Esophagus squamous epithelium (tissue), 5 donors: ENCODE measurements at places on chromosomes 11 and 22.

DNA sequence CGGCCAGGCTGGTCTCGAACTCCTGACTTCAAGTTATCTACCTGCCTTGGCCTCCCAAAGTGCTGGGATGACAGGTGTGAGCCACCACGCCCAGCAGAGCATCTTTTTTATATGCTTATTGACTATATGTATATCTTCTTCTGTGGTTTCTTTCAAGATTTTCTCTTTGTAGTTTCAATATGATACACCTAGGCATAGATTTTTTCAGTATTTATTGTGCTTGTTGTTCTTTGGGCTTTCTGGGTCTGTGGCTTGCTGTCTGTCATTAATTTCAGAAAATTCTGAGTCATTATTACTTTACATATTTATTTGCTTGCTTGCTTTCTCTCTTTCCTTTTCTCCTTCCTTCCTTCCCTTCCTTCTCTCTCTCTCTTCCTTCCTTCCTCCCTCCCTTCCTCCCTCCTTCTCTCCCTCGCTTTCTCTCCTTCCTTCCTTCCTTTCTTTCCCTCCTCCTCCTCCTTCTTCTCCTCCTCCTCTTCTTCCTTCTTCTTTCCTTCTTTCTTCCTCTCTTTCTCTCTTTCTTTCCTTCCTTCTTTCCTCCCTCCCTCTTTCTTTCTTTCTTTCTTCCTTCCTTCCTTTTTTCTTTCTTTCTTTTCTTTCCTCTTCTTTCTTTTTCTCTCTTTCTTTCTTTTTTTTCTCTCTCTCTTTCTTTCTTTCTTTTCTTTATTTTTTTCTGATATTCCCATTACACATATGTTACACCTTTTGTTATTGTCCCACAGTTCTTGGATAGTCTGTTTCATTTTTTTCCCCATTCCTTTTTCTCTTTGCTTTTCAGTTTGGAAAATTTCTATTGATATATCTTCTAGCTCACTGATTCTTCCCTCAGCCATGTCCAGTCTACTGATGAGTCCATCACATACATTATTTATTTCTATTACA lies 10.9 kb upstream of the DCHS1 start:
- DNase-seq: no peak

GRCh38 chr22:48798281-48799226 lies 1029.1 kb downstream of the BRD1 start:
- DNase-seq: no peak

DNA sequence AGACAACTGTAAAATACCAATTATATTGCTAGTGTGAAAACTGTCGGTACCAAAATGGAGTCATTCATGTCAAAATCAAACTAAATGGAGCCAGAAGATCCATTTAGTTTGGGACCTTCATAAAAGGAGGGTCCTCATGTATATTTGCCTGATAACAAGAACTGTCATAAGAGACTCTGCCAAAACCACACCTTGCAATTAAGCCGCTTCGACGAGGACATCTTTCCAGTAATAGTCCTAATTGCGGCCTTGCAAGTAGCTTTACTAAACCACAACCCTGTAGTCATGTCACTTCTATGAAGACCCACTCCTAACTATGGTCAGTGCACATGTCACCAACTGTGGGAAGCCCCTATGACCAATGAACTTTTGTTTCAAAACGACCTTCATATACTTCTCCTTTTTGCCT lies 9.4 kb downstream of the UBQLN3 start:
- no peak for DNase-seq

DNA sequence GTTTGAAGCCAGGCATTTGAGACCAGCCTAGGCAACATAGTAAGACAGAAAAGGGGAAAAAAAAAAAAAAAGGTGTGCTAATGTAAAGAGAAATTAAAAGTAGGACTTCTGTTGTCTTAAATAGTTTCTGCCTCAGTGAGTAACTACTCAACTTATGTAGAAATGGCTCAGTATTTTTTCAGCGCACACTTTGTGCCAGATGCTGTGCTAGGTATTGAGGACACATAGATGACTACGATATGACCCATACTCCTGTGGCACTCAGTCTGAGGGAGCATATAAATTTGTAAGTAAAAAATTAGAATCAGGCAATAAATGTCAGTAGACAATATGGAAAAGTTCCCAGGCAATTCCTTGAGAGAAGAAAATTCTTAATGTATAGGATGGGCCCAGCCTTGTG lies 93.9 kb downstream of the YAP1 start:
- no peak for DNase-seq

- DNase-seq: no peak
Observed at GRCh38 chr22:40567106-40567505, 69.4 kb downstream of the MRTFA start.

DNA sequence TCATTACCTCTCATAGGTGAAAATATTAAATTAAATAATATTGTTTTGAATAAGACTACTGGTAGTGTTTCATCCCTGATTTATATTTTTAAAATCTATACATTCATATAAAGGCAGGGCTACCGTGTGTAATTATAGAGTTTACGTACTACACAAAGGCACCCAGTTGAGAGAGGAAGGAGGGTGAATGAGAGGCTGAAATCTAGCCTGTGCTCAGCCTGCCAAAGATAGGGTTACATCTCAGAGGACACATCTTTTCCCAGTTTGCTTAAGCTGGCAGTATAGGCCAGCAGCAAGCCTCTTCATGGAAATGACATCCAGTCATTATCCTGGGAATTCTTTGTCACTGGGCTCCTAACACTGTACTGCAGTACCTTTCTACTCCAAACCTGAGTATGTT lies 7.5 kb upstream of the B3GNT6 start:
- no peak for DNase-seq

- no peak for DNase-seq
Observed at GRCh38 chr11:116582571-116582970, 190.2 kb downstream of the BUD13 start.

GRCh38 chr22:39183991-39184585 lies 31.6 kb upstream of the CBX7 start:
- no peak for DNase-seq
